Activated naive CD8-positive, alpha-beta T cell treated with anti-CD3 and anti-CD28 coated beads, Interleukin-2, amount 50 U/mL, for 24 hours (primary cell): ENCODE measurements at places on chromosomes 11 and 22.

DNA sequence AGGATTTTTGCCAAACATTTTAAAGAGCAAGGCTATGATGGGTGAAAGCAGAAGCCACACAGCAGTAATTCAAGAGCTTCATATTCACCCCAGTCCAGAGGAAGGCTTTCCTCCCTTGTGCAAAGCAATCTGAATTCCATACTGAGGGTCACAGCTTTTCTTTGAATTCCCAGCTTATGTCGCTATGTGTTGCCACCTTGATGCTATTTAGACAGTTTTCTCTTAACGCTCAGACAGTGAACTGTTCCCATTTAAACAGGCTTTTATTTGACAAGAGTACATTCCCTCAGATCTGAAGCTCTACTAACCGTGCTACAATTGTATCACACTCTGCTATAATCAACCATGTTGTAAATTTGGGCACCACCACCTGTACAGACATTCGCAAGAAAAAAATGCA, 279.7 kb downstream of the CADM1 start:
- no peak overlapping the region for H3K4me3 ChIP-seq
- H3K4me1 ChIP-seq, result peaks cover 15% of the 10 kb centered on the region
- H3K27me3 ChIP-seq, result no peaks in the 10 kb centered on the region
- H3K36me3 ChIP-seq, result no peaks in the 10 kb centered on the region

DNA sequence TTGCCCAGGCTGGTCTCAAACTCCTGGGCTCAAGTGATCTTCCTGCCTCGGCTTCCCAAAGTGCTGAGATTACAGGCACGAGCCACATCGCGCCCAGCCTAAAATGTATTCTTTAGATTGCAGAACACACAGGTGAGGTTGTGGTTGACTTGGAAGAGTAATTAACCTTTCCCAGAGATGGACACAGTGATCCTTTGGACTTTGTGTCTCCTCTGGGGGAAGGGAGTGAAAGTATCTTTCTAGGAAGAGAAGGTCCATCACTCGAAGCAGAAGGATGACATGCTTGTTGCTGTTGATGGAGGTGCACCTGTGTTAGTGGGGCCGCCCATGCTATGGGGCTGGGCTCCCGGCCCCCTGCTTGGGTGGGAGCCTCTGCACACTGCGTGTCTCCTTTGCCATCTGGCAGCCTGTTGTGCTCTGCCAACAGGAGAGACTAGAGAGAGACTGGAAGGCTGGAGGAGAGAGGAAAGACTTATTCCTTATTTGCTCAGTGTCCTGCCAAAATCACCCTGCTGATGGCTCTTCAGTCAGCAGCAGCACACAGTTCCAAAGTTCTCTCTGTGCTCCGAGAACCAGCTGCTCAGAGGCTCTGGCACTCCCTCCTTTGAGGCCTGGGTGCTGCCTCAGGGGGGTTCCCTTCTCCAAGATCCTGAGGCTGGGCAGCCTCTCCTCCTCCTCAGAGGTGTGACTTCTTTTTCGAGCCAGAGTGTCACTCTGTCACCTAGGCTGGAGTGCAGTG, 33.1 kb upstream of the CYB5R3 start:
- H3K27ac ChIP-seq, result no peak overlapping the region
- DNase-seq, result no peak
- no peaks in the 10 kb centered on the region for H3K4me1 ChIP-seq
- no peak overlapping the region for H3K4me3 ChIP-seq
- H3K36me3 ChIP-seq, result peaks cover 3% of the 10 kb centered on the region
- peaks cover 3% of the 10 kb centered on the region for H3K27me3 ChIP-seq

GRCh38 chr11:108838792-108839105, 173.9 kb downstream of the DDX10 start:
- no peak overlapping the region for H3K4me3 ChIP-seq
- no peaks in the 10 kb centered on the region for H3K27me3 ChIP-seq

GRCh38 chr22:30556388-30556787, 9.8 kb upstream of the SEC14L6 start:
- no peak for DNase-seq
- no peaks in the 10 kb centered on the region for H3K27me3 ChIP-seq
- no peaks in the 10 kb centered on the region for H3K4me1 ChIP-seq
- no peak overlapping the region for H3K27ac ChIP-seq
- H3K4me3 ChIP-seq, result no peak overlapping the region

DNA sequence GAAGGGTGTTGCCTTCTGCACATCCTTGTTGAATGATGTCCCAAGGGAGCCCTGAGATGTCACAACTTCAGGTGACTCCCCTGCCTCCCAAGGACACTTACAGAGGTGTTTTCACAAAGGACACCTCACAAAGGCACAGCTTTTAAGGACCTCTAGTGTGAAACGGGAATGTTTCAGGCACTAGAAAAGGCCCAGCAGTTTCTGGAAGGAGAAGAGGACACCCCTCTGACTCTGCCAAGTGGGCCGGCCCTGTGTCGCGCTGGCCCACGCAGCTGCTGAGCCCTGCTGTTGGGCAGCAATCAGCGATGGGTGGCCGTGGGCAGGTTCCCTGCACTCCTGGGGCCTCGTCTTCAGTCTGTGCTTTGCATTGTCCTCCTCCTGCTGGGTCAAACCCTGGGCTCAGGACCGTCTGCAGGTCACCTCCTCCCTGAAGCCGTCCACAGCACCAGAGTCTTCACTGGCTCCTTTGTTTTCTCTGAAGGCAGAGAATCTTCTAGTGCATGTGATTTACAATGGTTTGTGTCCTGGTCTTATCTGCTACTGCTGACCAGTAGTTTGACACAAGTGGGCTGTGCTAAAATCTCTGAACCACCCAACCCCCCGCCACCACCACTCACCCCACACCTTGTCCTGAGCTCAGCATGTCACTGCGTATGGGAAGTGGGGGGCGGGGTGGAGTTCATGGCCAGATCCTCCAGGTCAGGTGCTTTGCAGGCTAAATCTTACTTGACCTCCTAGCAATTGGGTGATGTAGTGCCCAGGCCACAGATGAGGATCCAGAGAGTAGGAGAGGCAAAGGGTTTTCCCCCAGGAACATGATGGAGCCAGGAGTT, 3.2 kb downstream of the LINC01488 start:
- H3K4me3 ChIP-seq, result no peak overlapping the region
- H3K36me3 ChIP-seq, result no peaks in the 10 kb centered on the region
- no peak for DNase-seq
- no peaks in the 10 kb centered on the region for H3K4me1 ChIP-seq
- no peak overlapping the region for H3K27ac ChIP-seq

DNA sequence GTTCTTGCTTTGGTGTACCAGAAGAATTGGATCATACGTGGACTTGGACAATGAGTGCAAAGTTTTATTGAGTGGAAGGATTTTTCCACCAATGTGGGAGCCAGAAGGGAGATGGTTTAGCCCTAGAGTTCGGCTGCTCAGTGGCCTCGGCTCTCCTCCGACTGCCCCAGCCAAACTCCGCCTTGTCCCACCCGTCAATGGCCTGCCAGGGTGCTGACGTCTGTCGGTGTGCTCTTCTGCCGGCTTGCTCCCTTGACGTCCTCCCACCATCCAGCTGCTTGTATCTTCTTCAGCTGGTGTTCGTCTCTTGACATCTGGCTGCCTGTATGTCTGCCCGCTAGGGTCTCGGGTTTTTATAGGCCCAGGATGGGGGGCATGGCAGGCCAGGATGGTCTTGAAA, 154.8 kb downstream of the APOL5 start:
- peaks cover 6% of the 10 kb centered on the region for H3K4me1 ChIP-seq
- no peaks in the 10 kb centered on the region for H3K36me3 ChIP-seq
- no peak for DNase-seq
- no peak overlapping the region for H3K27ac ChIP-seq

DNA sequence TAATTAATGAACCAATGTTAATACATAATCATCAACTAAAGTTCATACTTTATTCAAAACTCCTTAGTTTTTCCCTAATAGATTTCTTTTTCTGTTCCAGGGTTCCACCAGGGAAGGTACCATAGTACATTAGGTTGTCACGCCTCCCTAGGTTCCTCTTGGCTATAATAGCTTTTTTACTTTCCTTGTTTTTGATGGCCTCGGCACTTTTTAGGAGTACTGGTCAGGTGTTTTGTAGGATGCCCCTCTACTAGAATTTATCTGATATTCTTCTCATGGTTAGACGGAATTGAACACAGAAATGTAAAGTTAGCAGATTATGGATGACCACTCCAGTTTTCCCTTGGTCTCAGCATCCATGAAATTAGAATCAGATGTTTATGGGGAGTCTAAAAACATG, 34.0 kb downstream of the PARVA start:
- H3K4me1 ChIP-seq, result no peaks in the 10 kb centered on the region
- no peak overlapping the region for H3K27ac ChIP-seq

DNA sequence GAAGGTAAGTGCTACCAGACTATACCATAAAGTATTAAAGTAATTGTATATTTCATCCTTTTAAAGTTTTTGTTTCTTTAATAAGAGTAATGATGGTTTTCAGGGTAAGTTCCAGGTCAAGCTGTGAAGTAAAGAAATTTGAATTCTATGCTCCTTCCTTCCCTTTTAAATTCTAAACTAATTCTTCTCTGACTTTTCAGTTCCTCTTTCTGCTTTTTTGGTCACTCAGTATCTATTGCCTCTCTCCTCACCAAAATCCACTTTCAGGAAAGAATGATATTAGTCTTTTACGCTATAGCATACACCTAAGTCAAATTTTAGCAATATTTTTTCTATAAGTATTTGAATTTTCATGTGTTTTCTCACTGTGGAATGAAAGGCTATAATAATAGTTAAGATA, 8.2 kb downstream of the MMP8 start:
- no peak for DNase-seq
- H3K36me3 ChIP-seq, result no peaks in the 10 kb centered on the region
- H3K4me3 ChIP-seq, result no peak overlapping the region
- no peaks in the 10 kb centered on the region for H3K4me1 ChIP-seq

GRCh38 chr11:57792870-57793269, 31.3 kb downstream of the CTNND1 start:
- peaks cover 3% of the 10 kb centered on the region for H3K27me3 ChIP-seq
- H3K36me3 ChIP-seq, result peaks cover 11% of the 10 kb centered on the region
- peak overlapping the region; percentile 92 for H3K27ac ChIP-seq
- DNase-seq, result no peak

- peaks cover 4% of the 10 kb centered on the region for H3K4me1 ChIP-seq
- no peak for DNase-seq
- H3K36me3 ChIP-seq, result no peaks in the 10 kb centered on the region
- no peak overlapping the region for H3K27ac ChIP-seq
Measured at GRCh38 chr11:125408311-125408711, 87.8 kb downstream of the FEZ1 start.

DNA sequence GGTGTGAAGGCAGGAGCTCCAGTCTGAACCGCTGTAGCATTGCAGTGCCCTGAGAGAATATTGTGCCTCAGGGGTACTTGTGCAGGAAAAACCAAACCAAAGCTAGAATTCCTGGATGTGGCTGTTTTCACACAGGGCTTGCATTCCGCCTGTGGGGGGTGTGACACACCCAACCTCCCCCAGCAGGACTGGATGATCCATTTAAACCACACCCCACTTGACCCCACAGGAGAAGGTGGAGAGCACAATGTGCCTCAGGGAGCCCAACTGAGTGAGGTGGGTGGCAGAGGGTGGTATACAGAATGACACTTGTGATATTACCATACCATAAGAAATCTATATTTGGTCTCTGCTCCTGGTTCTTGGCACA, 66.9 kb upstream of the SLC22A12 start:
- H3K36me3 ChIP-seq, result no peaks in the 10 kb centered on the region
- DNase-seq, result no peak
- no peak overlapping the region for H3K4me3 ChIP-seq
- H3K27me3 ChIP-seq, result peaks cover 29% of the 10 kb centered on the region
- no peak overlapping the region for H3K27ac ChIP-seq

DNA sequence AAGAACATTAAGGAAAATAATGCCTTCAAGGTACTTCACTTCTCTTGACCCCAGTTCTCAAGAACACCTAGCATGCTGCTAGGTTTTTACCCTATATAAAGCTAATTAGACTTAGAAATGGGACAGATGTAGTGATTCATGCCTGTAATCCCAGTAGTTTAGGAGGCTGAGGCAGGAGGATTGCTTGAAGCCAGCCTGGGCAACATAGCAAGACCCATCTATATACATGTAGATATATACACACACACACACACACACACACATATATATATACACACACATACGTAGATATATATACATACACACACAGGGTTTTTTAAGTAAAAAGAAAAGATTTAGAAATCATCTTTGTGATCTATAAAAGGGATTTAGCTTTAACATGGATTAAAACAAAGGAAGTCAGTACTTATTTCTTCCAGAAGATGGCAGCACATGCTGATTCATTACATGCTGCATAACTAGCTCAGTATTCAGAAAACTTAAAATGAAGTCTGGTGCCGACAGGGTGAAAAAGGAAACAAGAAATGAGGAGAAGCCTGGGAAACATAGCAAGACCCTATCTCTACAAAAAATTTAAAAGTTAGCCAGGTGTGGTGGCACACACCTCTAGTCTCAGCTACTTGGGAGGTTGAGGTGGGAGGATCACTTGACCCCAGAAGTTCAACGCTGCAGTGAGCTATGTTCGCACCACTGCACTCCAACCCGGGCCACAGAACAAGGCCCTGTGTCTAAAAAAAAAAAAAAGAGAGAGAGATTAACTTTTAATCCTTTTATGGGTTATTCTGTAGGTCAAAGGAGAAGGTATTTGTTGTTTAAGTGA, 28.5 kb upstream of the RBX1 start:
- peaks cover 3% of the 10 kb centered on the region for H3K4me1 ChIP-seq
- no peak overlapping the region for H3K27ac ChIP-seq
- H3K27me3 ChIP-seq, result no peaks in the 10 kb centered on the region
- H3K4me3 ChIP-seq, result no peak overlapping the region

DNA sequence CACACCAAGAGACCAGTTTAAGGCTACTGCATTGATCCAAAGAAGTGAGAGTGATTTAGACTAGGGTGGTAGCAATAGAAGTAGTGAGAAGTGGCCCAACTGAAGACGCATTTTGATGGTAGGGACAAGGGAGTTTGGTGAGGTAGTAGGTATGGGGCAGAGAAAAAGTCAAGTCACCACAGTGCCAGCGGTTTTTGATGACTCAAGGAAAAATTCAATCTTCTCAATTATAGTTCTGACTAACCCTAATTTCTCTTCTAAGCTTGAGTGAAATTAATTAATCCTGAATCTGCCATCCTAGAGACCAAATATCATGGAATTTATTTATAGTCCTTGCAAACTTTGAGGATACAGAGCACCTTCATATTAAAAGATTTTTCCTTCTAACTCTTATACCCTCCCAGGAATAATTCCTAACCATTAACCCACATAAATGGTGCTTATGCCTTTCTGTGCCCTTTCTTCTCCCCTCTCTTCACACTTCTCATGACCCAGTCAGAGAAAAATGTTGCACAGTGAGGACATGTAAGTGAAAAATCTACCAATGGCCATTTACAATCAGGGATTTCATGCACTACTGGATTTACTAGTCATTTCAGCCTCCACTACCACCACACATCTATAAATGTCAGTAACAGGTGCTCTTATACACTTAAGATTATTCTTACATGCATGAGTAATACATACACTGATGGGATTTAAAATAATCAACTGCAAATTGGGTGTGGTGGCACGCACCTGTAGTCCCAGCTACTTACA, 45.9 kb upstream of the ARHGAP32 start:
- no peak overlapping the region for H3K4me3 ChIP-seq
- H3K36me3 ChIP-seq, result peaks cover 3% of the 10 kb centered on the region
- H3K27me3 ChIP-seq, result no peaks in the 10 kb centered on the region
- DNase-seq, result no peak
- peaks cover 8% of the 10 kb centered on the region for H3K4me1 ChIP-seq
- H3K27ac ChIP-seq, result no peak overlapping the region

GRCh38 chr11:130241713-130242112, 73.0 kb downstream of the ZBTB44 start:
- H3K27ac ChIP-seq, result no peak overlapping the region
- H3K27me3 ChIP-seq, result no peaks in the 10 kb centered on the region
- H3K36me3 ChIP-seq, result peaks cover 15% of the 10 kb centered on the region
- H3K4me3 ChIP-seq, result no peak overlapping the region
- H3K4me1 ChIP-seq, result peaks cover 28% of the 10 kb centered on the region
